Activated T-cell treated with anti-CD3 and anti-CD28 coated beads, Interleukin-2, amount 50 U/mL, for 72 hours (primary cell): ENCODE measurements at places on chromosomes 3 and 15.
A peak's percentile ranks its signal among the peaks of the same experiment; 100 is the strongest.

- H3K4me1 ChIP-seq, result no peaks in the 10 kb centered on the region
- no peak overlapping the region for H3K27ac ChIP-seq
- peaks cover 21% of the 10 kb centered on the region for H3K36me3 ChIP-seq
- DNase-seq, result no peak
- H3K4me3 ChIP-seq, result no peak overlapping the region
Measured at GRCh38 chr3:4693620-4694019, 200.5 kb downstream of the ITPR1 start.

DNA sequence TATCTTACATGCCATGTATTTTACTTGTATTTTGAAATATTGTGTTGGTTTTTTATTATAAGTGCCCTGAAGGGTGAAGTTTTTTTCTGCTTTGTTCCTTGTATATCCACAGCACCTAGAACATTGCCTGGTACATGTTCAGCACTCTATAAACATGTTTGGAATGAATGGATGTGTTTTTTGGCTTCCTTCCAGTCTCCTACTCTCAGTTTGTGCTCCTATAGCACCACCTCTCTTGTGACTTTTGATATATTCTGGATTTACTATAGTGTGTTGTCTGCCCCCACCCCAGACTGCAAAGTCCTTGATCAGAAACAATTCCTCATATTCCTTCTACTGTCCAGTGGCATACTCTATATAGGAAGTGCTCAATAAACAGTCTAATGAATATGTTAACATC lies 60.6 kb downstream of the PLCL2 start:
- no peak for DNase-seq
- H3K4me3 ChIP-seq, result no peak overlapping the region
- H3K27ac ChIP-seq, result no peak overlapping the region
- H3K36me3 ChIP-seq, result no peaks in the 10 kb centered on the region
- peaks cover 51% of the 10 kb centered on the region for H3K4me1 ChIP-seq
- no peaks in the 10 kb centered on the region for H3K27me3 ChIP-seq

DNA sequence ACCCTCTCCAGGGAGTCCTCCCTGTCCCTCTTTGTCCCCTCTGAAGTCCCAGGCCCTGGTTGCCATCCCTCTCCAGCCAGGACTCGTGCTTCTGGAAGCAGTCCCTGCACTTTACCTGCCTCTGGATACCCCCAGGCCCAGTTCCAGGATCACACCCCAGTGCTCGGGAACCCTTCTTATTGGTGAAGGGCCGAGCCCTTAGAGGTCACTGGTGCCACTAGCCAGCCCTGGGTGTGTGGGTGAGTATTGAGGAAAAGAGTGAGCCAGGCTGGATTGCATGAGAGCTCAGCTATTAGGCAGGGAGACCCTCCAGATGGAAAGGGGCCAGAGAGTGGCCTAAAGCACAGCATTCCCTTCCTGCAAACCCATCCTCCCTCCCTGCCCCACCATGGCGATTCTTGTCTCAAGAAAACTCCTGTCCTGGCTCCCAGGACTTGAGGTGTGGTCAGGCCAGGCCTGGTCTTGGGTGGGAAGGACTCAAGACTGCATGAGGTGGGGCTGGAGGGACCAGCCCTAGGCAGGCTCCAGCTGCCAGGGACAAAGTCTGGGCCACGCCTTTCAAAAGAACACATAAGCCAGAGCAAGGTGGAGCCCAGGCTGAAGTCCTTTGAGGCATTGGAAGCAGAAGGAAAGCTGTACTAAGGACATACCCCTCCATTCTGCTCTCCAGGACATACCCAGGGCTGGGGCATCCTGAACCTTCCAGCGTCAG lies 4.8 kb upstream of the PHGR1 start:
- H3K4me1 ChIP-seq, result no peaks in the 10 kb centered on the region
- H3K27ac ChIP-seq, result no peak overlapping the region
- no peaks in the 10 kb centered on the region for H3K27me3 ChIP-seq
- DNase-seq, result no peak

DNA sequence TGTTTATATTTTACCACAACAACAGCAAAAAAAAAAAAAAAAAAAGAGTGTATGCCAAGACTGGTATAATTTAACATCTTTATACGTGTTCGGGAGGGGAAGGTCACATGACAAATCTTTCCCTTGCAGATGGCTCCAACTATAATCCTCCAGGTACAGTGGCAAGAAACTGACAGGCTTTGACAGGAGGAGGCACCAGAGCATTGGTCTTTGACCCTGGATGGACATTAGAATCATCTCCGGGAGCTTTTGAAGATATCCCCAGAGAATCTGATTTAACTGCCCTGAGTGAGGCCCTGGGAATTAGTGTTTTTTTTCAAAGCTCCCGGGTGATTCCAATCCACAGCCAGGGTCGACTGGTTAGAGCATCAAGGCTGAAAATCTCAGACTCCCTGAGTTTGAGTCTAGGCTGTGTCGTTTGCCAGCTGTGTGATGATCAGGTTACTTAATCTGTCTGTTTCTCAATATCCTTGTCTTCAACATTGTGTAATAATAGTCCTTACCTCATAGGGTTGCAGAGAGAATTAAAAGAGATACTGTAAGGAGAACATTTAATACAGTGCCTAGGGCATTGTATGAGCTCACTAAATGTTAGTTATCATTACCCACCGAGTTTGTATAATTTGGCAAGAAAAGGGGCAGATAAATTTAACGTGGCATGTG lies 8.9 kb upstream of the SEMA5B start:
- no peaks in the 10 kb centered on the region for H3K36me3 ChIP-seq
- no peak for DNase-seq
- H3K4me1 ChIP-seq, result no peaks in the 10 kb centered on the region
- H3K27ac ChIP-seq, result no peak overlapping the region
- H3K4me3 ChIP-seq, result no peak overlapping the region
- H3K27me3 ChIP-seq, result peaks cover 40% of the 10 kb centered on the region

- no peak for DNase-seq
- H3K4me3 ChIP-seq, result no peak overlapping the region
- H3K27me3 ChIP-seq, result peaks cover 7% of the 10 kb centered on the region
- no peaks in the 10 kb centered on the region for H3K36me3 ChIP-seq
- H3K4me1 ChIP-seq, result no peaks in the 10 kb centered on the region
Measured at GRCh38 chr3:12708584-12709192, 44.8 kb upstream of the RAF1 start.

DNA sequence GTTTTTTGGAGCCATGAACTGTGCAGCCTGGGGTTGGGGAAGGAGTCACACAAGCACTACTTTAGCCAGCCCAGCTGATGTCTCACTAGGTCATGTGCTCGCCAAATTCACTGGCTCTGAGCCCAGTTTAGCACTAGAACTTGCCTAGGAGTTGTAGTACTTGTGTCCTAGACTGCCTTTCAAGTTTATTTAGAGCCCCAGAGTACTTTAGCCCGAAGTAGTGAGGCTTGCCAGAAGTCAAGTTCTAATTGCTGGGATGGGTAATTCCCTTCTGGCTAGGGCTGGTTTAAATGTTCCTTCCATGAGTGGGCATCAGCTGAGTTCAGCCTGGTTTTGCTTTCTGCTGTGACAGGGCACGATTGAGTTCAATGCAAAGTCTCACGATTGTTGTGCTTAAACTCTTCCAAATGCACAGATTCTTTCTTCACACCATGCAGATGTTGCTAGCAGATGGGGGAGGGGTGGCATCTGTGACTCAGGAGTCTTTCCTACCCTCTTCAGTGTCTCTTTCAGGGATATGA lies 228.2 kb upstream of the ZPLD1 start:
- no peak for DNase-seq
- H3K4me1 ChIP-seq, result no peaks in the 10 kb centered on the region
- H3K27me3 ChIP-seq, result no peaks in the 10 kb centered on the region

GRCh38 chr15:42059661-42060476 lies 34.5 kb downstream of the PLA2G4D start:
- H3K4me1 ChIP-seq, result peaks cover 14% of the 10 kb centered on the region
- H3K36me3 ChIP-seq, result no peaks in the 10 kb centered on the region
- H3K27me3 ChIP-seq, result peaks cover 33% of the 10 kb centered on the region
- DNase-seq, result peak; percentile 77
- no peak overlapping the region for H3K4me3 ChIP-seq

- no peak for DNase-seq
- no peaks in the 10 kb centered on the region for H3K27me3 ChIP-seq
Measured at GRCh38 chr3:17354341-17354740, 388.1 kb downstream of the TBC1D5 start.

DNA sequence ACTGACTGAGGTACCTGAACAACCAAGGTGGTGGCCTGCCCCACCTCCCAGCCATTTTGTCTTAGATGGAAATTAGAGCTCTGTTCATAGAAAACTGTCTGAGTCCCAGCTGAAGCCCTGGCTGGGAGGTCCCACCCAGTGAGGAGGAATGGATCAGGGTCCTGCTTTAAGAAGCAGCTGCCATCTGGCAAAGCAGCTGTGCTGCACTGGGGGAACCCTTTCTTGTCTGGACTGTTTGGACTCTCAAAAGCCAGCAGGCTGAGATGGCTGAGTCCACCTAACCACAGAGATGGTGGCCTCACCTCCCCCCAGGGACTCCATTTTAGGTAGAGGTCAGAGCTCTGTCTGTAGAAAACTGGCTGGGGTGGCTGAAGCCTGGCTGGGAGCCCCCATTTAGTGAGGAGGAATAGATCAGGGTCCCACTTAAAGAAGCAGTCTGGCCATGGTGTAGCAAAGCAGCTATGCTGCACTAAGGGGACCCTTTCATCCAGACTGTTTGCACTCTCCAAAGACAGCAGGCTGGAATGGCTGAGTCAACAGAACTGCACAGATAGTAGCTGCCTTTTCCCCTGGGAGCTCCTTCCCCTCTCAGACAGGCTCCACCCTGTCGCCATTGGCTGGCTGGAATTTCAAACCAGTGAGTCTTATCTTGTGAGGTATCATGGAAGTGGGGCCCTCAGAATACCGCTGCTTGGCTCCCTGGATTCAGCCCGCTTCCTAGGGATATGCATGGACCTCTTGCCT lies 116.9 kb downstream of the EPHA6 start:
- DNase-seq, result no peak
- no peak overlapping the region for H3K27ac ChIP-seq
- no peaks in the 10 kb centered on the region for H3K4me1 ChIP-seq
- H3K4me3 ChIP-seq, result no peak overlapping the region
- peaks cover 9% of the 10 kb centered on the region for H3K36me3 ChIP-seq

DNA sequence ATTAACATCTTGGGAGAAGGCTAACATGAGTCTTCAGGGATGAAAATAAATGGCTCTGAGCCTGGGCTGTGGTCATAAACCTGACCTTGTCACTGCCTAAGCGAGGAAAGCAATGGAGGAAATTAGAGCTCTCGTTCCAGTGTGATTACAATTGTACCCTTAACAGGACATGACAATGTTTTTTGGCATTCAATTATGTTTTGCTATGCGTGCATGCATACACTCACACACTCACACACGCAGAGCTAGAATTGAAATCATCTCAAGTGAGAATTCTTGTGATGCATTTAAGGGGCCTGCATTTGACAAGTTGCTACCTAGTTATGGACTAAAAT lies 24.1 kb downstream of the ZNF80 start:
- no peak for DNase-seq
- H3K27me3 ChIP-seq, result no peaks in the 10 kb centered on the region
- no peak overlapping the region for H3K4me3 ChIP-seq
- H3K27ac ChIP-seq, result no peak overlapping the region
- H3K4me1 ChIP-seq, result peaks cover 18% of the 10 kb centered on the region
- H3K36me3 ChIP-seq, result peaks cover 4% of the 10 kb centered on the region

- H3K4me1 ChIP-seq, result peaks cover 39% of the 10 kb centered on the region
- H3K4me3 ChIP-seq, result no peak overlapping the region
- no peak for DNase-seq
- H3K27ac ChIP-seq, result no peak overlapping the region
- no peaks in the 10 kb centered on the region for H3K27me3 ChIP-seq
Measured at GRCh38 chr3:18222686-18223085, 202.5 kb downstream of the SATB1 start.

DNA sequence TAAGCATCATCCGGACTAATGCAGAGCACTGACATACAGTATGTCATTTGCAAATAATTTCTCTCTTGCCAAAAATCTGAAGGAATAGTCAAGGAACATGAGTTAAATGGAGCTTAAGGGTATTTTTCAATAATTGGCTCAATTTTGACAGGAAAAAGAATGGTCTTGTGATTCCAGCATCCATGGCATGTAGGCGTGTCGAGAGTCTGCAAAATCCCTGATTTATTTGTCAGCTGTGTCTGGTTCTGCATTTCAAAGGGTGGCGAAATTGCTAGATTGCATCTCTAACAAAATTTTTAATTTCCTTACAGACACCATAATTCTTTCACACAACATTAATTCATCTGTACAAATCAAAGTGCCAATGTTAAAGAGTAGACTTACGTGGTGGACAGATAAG lies 65.4 kb upstream of the TBC1D23 start:
- no peaks in the 10 kb centered on the region for H3K27me3 ChIP-seq
- no peak for DNase-seq
- H3K4me3 ChIP-seq, result no peak overlapping the region

GRCh38 chr3:105867712-105868430 lies 941 bp downstream of the CBLB start:
- H3K4me1 ChIP-seq, result peaks cover 28% of the 10 kb centered on the region
- H3K4me3 ChIP-seq, result no peak overlapping the region
- DNase-seq, result no peak
- H3K27me3 ChIP-seq, result no peaks in the 10 kb centered on the region

DNA sequence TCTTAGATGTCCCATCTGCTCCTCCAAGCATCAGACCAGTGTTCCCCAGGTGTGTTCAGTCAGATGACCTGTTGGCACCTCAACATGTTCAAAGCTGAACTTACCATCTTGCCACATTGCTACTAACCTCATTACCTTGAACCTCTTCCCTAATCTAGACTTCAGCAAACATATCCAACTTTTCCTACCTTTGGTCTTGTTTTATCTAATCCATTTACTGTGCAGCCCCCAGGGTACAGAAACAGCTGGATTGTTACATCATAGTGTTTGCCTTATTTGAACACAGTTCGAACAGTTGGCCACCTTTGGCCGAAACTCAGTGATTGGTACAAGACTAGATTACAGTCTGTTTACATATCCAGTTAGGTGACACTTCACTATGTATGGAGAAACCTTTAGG lies 36.1 kb upstream of the MCF2L2 start:
- peaks cover 17% of the 10 kb centered on the region for H3K4me1 ChIP-seq
- DNase-seq, result no peak
- H3K4me3 ChIP-seq, result no peak overlapping the region
- H3K36me3 ChIP-seq, result no peaks in the 10 kb centered on the region
- H3K27ac ChIP-seq, result no peak overlapping the region

DNA sequence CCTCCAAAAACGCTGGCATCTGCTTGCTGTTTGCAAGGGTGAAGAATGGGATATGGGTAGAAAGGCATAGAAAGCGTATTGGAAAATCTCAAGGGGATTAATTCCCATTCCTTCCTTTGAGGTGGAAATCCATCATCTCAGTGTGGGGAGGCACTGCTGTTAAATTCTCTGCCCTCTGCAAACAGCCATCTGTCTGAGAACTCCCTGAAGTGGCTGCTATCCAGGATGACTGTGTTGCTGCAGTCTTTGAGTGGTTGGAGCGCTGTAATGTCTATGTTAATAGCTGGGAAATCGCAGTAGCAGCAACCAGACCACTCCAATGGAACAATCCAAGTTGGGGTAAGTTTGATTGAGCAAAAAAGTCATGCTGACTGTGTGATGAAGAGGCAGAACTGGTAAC lies 625.9 kb downstream of the NLGN1 start:
- no peaks in the 10 kb centered on the region for H3K4me1 ChIP-seq
- peaks cover 1% of the 10 kb centered on the region for H3K36me3 ChIP-seq
- H3K27ac ChIP-seq, result no peak overlapping the region
- H3K27me3 ChIP-seq, result no peaks in the 10 kb centered on the region
